ENCODE measurements at places on chromosomes 16 and 17.

GRCh38 chr16:88636488-88637265 lies 1.7 kb upstream of the IL17C start:
- DNase-seq: no peak

DNA sequence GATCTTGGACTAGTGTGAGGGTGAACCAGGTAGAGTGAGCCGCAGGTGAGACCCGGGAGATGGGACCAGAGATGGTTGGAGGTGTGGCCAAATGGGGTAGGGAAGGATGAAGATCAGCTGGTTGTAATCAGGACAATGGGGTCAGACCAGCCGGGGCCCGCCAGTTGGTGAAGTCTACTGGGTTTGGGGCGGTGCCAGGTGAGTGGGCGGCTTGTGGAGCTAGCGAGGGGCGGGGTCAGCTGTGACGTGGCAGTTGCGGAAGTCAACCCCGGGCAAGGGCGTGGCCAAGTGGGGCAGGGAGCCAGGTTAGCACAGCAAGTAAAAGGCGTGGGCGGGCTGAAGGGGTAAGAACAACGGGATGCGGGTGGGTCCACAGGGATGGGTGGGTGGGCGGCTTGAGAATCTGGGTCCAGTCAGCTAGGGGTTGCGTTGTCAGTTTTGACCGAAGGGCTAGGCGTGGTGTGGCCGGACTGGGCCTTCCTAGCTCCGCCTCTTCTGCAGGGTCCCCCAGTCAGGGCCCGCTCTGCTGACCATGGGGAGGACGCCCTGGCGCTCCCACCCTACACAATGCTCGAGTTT lies 25.5 kb upstream of the ALKBH5 start:
- DNase-seq: no peak

DNA sequence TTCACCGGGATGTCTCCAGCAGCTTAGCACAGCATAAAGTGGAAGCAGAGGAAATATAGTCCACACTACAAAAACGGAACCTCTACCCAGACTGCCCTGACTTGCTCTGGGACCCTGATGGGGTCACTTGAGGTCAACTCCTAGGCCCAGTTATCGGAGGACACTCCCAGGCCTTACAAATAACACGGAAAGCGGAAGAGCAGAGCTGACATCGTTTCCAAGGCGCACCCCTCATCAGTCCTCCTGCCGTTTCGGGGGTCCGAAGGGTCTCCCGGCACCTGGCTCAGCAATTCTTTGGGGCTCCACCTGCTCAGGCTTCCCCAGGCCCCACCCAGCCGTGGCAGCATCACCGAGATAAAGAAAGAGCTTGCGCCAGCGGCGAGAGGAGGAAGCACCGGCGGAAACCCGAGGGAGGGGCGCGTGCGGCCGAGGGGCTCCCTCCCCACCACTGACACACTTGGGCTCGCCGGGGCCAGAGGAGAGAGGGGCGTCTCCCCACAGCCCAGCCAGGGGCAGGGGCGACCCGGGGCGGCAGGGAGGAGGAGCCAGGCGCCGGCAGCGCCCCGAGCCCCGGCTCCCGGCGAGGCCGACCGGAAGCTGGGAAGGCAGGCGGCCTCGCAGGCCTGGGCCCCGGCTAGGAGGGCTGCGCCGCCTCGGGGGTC lies 727 bp downstream of the CORO7 start:
- no peak for DNase-seq

- DNase-seq: no peak
Observed at GRCh38 chr17:58060596-58061191, 22.5 kb upstream of the DYNLL2 start.

GRCh38 chr17:3613124-3613523 lies 3.9 kb upstream of the TRPV1 start:
- no peak for DNase-seq

- no peak for DNase-seq
Observed at GRCh38 chr17:17122781-17123483, 80.7 kb downstream of the MPRIP start.

DNA sequence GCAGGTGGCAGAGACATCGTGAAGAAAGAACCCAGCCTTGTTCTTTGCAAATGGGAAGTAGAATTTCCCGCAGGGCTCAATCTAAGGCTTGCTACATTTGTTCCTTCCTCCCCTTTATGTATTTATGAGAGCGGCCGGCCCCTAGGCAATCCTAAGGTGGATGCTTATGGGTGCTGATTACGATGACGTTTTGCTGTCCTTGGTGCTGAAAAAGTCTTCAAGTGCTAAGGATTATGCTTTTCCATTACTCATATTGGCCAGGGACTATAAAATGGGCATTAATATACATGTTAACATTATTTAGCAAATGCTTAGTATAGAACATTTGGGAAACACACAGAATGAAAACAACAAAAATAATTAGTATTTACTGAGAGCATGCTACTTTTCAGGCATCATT lies 313.3 kb upstream of the XYLT1 start:
- no peak for DNase-seq

DNA sequence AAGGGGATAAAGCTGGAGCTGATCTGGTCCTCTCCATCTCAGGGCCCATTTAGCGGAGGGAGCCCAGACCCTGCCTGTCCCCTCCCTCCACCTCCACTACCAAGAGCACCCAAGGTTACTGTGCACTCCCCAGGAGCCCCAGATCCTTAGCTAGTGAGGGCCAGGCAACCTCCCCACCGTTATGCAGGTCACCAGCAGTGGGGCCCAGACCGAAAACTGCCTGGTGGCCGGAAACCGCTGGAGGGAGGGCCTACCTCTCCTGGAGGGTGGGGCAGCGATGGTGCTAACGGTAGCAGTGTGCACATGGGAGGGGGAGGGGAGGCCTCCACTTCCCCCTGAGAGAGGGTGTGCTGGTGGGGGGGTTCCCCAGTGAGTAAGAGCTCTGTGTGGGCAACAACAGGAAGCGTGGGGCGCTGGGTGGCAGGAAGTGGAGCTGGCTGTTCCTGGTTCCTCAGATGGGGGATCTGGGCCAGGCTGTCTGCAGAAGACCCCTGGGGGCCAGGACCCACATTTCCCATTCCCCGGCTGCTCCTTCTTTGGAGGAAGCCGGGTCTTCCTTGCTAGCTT lies 4.4 kb downstream of the FMNL1 start:
- no peak for DNase-seq

GRCh38 chr16:75227361-75228142 lies 8.8 kb downstream of the CTRB1 start:
- DNase-seq: no peak

DNA sequence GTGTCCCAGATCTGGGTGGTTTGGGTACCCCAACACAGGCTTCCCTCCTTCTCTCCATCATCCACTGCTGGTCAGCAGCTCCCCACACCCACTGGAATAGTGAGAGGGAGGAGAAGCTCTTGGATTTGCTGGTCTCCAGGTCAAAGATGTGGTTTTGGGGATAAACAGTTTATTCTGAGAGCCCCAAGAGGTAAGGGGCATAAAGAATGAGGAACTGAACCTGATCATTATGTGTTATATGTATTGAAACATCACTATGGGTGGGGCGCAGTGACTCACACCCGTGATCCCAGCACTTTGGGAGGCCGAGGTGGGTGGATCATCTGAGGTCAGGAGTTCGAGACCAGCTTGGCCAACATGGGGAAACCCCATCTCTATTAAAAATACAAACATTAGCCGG lies 3.9 kb downstream of the DPEP2 start:
- DNase-seq: no peak

GRCh38 chr17:13967416-13967815 lies 101.9 kb upstream of the COX10 start:
- DNase-seq: no peak

- DNase-seq: no peak
Observed at GRCh38 chr16:12459391-12460063, 344.2 kb downstream of the CPPED1 start.

GRCh38 chr17:38325221-38325851 lies 18.4 kb downstream of the GPR179 start:
- no peak for DNase-seq

Measured in cortex of kidney (tissue), 1 donor.